Spinal cord (tissue), 10 donors: ENCODE measurements at places on chromosomes 4 and X. TPM values are rescaled to one million over a fixed set of nuclear protein-coding genes. Genes with fewer than 3 reads are reported as not detected.

GRCh38 chrX:8820910-8821527, 19.8 kb upstream of the FAM9A start:
- no peak for DNase-seq

- peak; percentile 88 for DNase-seq
These were observed 36.8 kb downstream of the RTL5 start for GRCh38 chrX:72094894-72095293.

GRCh38 chr4:160235771-160236170, 1132.9 kb downstream of the RAPGEF2 start:
- DNase-seq: no peak

The BCLAF3 gene
- 22.4 TPM for total RNA-seq

- no peak for DNase-seq
These were observed 27.6 kb upstream of the BCORL1 start for GRCh38 chrX:129954804-129955203.

The DMRTC1 gene
- not detected for total RNA-seq

DNA sequence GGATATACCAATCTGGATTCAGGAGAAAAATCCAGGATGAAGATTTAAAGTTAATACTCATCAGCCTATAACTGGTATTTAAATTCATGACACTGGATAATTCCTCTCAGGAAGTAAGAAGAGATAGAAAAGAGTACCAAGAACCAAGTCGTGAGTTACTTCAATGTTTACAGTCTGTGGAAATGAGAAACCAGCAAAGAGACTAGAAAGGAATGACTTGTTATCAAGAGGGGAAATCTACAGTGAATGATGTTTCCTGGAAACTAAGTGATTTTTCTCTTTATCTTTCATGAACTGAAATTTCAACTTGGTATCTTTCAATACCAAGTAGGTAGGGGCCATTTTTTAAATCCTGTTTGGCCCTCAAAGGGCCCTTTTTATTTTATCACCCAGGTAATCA, 217.9 kb upstream of the AFF2 start:
- no peak for DNase-seq

DNA sequence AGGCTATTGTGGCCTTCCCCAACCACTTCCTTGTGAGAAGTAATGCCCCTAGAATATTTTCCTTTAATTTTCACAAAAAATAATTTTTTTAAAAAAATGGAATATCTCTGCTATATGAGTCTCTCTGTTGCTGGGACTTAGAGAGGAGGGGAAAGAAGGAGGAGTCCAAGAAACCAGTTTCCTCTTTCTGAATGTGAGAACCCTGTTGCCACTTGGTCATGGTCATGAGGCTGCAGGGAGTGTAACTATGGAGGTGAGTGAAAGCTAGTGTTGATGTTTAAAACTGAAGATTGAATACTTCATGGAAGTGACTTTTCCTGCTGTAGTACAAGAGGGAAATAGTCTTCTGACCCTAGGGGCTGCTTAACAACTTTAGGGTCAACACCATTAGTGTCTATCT, 20.4 kb downstream of the KIAA1210 start:
- no peak for DNase-seq

DNA sequence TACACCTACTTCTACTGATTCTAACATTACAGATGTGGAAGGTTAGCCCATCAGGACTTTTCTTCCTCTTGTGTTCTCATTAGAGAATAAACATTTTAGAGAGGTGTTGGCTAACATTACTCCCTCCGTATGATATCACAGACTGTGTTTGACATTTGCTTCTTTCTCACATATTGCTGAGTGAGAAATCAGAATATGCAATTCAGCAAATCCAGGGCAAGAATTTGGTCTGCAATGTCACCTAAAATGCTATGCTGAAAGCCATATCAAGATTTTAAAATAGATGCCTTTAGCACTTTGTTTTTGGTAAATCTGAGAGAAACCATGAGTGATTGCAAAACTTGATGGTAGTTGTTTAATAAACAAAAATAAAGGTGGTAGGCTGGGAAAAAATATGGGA, 319.1 kb downstream of the C4orf33 start:
- DNase-seq: no peak

The SLC25A5 gene
- total RNA-seq: 126 TPM

DNA sequence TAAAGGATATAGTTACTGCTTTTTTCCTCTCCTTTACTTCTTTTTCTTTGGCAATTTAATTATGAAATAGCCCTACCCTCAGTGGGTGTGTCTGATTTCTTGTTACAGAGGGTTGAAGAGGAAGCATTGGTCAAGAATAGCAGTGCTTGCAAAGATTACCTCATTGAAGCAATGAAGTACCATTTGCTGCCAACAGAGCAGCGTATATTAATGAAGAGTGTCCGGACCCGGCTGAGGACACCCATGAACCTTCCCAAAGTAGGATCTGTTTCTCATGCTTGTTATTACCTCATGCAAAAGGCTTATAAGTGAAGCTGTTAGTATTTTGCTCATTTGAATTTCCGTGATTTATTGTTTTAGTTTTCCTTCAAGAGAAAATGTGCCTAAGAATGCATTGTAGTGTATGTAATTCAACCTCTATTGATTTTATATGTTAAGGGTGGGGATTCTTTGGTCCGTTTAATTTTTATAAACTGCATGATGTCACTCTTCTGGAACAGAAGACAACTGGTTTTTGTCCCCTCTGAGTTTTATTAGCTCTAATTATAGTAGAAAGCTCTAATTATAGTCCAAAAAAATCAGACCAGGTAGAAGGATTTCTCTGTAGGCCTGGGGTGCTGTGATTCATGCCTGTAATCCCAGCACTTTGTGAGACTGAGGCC, 27.9 kb upstream of the MSMO1 start:
- no peak for DNase-seq

The FGFBP2 gene
- total RNA-seq: 0.79 TPM

DNA sequence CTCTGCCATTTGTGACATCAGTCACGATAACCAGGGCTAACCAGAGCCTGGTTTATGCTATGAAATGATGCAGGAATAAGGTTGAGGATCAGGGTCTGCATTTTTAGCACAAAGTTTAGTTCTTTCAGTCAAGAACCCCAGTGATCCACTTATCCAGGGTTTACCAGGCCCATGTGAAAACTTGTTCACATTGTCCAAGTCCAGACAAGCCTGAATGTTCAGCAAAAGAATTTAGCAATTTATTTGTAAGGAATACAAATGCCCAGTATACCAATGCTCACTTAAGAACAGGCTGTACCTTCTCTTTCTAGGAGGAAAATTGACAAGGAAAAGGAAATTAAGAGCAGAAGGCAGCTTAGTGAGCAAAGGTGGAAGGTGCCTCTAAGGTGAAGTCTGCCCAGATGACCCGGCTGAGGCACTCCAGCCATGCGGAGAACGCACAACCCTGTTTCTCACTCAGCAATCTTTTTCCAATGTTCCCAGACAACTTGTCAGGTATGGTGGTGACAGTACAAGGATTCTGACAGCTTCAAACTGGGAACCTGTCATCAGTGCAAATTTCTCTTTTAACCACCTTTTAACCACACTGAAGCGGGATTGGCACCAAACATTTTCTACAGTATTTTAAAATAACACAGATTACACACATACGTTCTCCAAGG, 54.0 kb downstream of the TBC1D9 start:
- no peak for DNase-seq

The CXCL3 gene
- total RNA-seq: 0.50 TPM

- peak; percentile 84 for DNase-seq
These were observed 50.4 kb downstream of the MGARP start for GRCh38 chr4:139229534-139230039.

The RBMXL3 gene
- total RNA-seq: not detected

DNA sequence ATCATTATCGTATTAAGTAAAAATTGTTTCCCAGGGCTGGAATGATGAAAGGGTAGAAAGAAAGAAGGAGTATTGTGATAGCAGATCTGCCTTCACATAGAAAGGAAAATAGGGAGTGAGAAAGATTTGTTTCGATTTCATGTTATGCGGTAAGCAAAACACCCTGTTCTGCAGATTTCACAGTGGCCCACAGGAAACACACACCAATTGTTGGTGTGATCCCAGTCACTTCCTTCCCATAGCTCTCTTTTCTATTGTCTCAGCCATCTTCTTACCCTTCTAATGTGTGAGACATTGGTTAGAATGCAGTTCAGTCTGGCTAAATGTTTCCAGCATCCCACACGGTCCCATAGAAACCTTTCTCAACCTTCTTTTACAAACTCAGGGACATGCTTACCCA, 2709.8 kb downstream of the PCDH7 start:
- no peak for DNase-seq

The TEX13D gene
- total RNA-seq: not detected

DNA sequence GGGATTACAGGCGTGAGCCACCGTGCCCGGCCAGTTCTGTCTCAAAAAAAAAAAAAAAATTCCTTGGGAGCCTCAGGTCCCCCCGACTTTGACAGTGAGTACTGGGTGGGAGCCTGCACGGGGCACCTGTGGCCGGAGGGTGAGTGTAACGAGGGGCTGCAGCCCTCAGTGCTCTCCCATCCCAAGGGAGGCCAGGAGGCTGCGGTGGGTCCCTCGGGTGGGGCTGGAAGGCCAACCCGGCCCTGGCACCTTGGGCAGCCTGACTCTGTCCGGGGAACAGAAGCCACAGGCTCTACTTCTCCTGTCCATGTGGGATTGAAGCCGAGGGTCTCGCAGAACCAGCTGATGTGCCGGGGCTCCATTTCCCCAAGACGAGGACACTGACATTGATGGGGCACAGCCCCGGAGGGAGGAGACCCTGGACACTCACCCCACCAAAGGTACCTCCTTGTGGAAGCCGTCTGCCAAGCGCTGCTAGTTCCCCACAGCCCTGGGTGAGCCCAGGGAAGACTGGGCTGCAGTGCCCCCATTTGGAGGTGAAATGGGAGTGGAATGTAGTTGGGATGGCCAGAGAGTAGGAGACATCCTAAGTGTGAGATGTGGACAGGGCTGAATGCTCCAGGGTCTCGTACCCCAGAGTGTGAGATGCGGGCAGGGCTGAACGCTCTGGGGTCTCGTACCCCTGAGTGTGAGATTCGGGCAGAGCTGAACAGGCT, 2.3 kb upstream of the SLC26A1 start:
- no peak for DNase-seq
